ENCODE measurements at places on chromosomes 5 and 9.

DNA sequence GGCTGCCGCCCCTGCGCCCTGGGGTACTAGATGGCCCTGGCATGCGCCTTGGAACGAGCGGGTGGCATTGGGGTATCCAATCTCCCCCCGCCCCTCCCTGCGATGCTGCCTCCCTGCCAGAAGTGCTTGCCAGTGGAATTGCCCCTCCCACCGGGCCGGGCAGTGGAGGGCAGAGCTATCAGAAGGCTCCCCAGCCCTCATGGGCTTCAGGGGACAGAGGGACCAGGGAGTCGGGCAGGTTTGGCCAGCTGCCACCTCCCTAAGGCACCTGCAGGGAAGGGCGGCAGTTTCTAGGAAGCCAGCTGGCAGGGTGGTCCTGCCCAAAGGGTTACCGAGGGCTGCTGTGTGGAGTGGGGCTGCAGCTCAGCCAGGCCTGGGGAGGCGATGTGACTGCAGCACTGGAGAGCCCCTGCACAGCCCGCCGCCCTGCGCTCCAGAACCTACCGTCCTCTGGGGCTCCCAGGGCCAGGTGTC lies 52.8 kb upstream of the EGFL7 start:
- DNase-seq = no peak

DNA sequence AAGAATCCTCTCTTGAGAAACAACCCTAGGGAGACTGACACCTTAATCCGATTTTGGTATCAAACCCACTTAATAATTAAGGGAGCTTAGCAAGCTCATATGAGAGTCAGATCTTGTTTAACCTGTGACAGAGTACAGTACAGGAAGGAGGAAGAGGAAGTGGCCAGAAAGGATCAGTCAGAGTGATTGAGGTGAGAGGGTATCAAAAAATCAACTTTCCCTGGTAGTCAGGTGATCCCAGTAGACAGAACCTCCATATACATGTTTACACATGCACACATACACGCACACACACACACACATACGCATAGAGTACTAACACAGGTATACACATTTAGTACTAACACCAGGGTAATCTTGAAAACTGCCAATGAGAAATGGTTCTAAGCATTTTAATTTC lies 56.8 kb downstream of the GLIS3 start:
- no peak for DNase-seq

GRCh38 chr9:406886-407654 lies 192.4 kb downstream of the DOCK8 start:
- DNase-seq = no peak

DNA sequence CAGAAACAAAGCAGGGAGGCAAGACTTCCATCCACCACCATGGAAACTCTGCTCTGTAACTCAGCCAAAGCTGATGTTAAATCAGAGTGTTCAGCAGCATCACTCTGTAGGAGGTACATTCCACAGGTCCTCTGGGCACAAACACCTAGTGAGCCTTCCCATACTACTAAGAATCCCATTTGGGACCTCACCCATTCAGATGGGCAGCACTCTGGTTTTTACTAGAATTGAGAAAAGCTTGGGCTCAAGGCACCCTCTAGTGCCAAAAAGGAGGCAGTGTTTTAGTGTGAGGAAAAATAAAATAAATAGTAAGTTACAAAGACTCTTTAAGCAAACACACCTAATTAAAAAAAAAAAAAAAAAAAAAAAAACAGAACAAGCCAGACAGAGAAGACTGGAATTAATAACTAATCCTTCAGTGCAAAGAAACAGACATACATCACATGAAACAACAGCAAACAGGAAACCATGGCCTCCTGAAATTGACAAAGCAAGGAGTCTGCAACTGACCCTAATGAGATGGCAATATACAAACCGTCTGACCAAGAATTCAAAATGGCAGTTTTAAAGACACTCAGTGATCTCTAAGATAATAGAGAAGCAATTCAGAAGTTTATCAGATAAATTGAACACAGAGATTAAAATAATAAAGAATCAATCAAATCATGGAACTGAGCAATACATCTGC lies 159.5 kb downstream of the GNA14 start:
- DNase-seq = no peak

DNA sequence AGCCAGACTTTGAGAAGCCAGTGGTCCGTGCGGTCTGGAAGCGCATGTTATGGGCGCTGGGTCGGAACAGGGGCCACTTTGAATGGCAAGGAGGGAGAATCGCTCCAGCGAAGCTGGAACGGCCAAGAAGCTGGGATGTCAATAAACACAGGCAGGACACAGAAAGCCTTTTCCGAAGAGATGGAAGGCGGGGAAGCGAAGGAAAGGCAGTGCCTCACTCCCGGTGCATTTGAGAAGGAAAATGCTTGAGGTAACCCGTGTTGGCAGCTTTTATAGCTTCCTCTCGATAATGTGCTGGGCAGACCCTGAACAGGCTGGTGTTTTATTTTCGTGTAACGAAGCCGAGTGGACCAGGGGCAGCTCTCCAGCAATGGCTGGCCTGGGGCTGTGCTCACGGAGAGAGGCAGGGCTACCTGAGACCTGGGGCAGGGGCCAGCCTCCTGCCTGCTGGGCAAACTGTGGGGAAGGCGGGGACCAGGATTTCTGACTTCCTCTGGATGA lies 84.2 kb upstream of the SPRY4 start:
- no peak for DNase-seq

GRCh38 chr5:111902436-111902835 lies 145.4 kb upstream of the NREP start:
- DNase-seq = no peak

GRCh38 chr5:119417891-119418605 lies 34.2 kb upstream of the HSD17B4 start:
- peak; percentile 52 for DNase-seq

GRCh38 chr5:173953528-173954090 lies 35.4 kb upstream of the C5orf47 start:
- no peak for DNase-seq

- peak; percentile 75 for DNase-seq
Measured at GRCh38 chr9:131585375-131585774, 40.1 kb downstream of the PRRT1B start.

DNA sequence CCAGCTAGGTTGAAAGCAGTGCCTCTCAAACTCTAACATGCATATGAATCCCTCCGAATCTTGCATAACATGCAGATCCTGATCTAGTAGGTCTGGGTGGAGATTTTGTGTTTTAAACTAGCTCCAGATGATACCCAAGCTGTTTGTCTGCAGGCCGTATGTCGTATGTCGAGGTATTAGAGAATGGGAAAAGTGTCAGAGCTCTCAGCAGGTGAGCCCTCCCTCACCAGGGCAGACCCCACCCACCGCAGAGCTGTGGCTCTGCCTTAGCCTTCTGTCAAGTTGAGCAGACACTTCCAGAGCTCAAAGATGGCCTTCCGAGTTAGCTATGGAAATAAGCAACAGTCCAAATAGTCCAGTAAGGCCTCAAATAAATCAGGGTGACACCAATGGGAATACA lies 83.2 kb upstream of the MAP3K1 start:
- DNase-seq = no peak

DNA sequence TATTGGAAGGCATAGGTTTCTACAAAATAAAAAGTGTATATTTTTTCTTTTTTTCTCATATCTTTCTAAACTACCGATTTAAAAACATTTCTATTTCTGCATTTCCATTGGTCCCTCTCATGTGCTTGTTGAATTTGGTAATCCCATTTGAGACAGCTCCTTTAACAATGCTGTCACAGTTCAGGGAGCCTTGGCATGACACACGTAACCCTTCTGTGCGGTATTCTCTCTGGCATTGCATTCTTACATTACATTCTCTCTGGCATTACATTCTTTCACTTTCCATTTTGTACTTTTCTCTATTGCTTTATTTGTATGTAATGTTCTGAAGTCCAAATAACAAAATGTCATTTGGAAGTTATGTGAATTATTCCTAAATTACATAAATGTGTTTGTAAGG lies 150.7 kb upstream of the RASGRF2 start:
- no peak for DNase-seq

- DNase-seq = no peak
Measured at GRCh38 chr5:83055166-83055565, 22.0 kb downstream of the TMEM167A start.

DNA sequence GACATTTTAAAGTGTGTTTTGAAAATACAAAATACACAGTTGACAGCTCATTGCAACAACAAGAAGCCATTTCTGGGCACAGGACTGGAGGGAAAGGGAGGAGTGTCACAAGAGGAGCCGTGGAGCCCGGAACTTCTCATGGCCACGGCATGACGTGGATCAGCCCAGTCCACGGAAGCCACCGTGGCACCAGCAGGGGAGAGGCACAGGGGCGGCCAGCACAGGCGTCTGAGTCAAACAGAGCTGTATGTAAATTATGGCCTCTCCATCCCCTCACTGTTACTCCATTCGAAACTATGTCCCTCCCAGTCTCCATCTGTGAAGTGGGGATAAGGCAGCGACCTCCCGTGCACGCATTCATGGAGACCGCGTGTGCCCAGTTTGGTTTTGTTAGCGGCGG lies 165.6 kb upstream of the IRX2 start:
- DNase-seq = no peak

- DNase-seq = no peak
Measured at GRCh38 chr9:37972351-37972848, 68.5 kb upstream of the SLC25A51 start.

- DNase-seq = no peak
Measured at GRCh38 chr5:16970260-16970659, 34.2 kb upstream of the MYO10 start.

GRCh38 chr9:105007143-105007542 lies 79.2 kb upstream of the ABCA1 start:
- DNase-seq = peak; percentile 97

GRCh38 chr5:41406424-41406823 lies 104.0 kb downstream of the PLCXD3 start:
- DNase-seq = no peak

- DNase-seq = no peak
Measured at GRCh38 chr9:134316449-134317160, 9.7 kb upstream of the RXRA start.

DNA sequence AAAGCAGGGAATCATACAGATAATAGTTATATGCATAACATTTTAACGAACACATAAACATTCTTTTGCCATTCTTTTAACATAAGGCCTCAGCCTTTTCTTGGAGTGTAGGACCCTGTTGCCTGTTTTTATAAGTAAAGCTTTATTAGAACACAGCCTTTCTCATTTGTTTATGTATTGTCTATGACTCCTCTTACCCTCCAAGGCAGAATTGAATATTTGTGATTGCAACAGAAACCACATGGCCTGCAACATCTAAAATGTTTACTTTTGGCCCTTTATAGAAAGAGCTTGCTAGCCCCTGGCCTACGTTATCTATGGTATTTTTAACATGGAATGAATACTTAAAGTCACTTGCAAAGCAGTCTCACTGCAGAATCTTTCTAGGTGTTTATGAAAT lies 2.6 kb downstream of the SLC31A1 start:
- DNase-seq = no peak

Measured in CD14-positive monocyte (primary cell).